ENCODE measurements at places on chromosomes 3 and 15. TPM values are rescaled to one million over a fixed set of nuclear protein-coding genes. Genes with fewer than 3 reads are reported as not detected.

GRCh38 chr15:99121207-99121606, 16.3 kb downstream of the SYNM start:
- no peaks in the 10 kb centered on the region for H3K4me1 ChIP-seq
- no peak overlapping the region for H3K27ac ChIP-seq
- no peaks in the 10 kb centered on the region for H3K36me3 ChIP-seq
- no peak for DNase-seq
- no peaks in the 10 kb centered on the region for H3K27me3 ChIP-seq
- H3K4me3 ChIP-seq: no peak overlapping the region

GRCh38 chr15:60843482-60843881, 364.5 kb upstream of the ICE2 start:
- no peaks in the 10 kb centered on the region for H3K27me3 ChIP-seq
- H3K4me1 ChIP-seq: peaks cover 76% of the 10 kb centered on the region
- H3K27ac ChIP-seq: no peak overlapping the region
- no peak for DNase-seq
- no peak overlapping the region for H3K4me3 ChIP-seq
- no peaks in the 10 kb centered on the region for H3K36me3 ChIP-seq

- H3K36me3 ChIP-seq: no peaks in the 10 kb centered on the region
- H3K4me1 ChIP-seq: peaks cover 30% of the 10 kb centered on the region
- no peak overlapping the region for H3K27ac ChIP-seq
Observed at GRCh38 chr15:48965972-48966371, 2.3 kb upstream of the SHC4 start.

GHSR gene
- total RNA-seq: not detected

GOLGA8S gene
- 0.14 TPM for total RNA-seq

NOX5 gene
- not detected for total RNA-seq

FBXL2 gene
- total RNA-seq: not detected

CTXN2 gene
- total RNA-seq: not detected

Measured in CD4-positive, alpha-beta T cell (primary cell).